Stimulated activated memory B cell treated with anti-CD40 and anti-IgM and Interleukin-4, amounts not matched to agents 10 μg/mL and 1 μg/mL and 100 μg/mL, for 72 hours (primary cell): ENCODE measurements at places on chromosomes 1 and 21.

DNA sequence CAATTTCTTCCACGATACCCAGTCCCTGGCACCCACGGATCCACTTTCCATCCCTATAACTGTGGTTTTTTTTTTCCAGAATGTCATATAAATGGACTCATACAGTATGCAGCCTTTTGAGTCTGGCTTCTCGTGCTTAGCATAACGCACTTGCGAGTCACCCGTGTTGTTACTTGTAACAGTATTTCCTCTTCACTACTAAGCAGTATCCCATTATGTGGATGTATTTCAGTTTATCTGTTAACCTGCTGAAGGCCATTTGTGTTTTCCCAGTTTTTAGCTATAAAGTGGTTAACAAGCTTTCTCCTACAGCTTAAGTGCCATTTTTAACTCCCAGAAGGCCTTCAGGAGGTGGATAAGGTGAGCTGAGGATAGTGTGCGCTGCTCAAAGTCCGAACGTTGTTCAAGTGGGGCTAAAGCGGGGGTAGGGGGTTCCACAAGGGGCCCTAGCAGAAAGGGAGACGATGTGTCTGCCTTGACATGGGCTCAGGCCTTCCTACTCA is 829 bp downstream of the ADAR start:
- no peaks in the 10 kb centered on the region for H3K27me3 ChIP-seq
- H3K4me1 ChIP-seq, result peaks cover 70% of the 10 kb centered on the region
- peak overlapping the region; percentile 92 for H3K4me3 ChIP-seq
- peak overlapping the region; percentile 95 for H3K27ac ChIP-seq
- peak; percentile 13 for ATAC-seq

GRCh38 chr1:174167265-174167803 is 8.0 kb downstream of the RABGAP1L start:
- H3K4me1 ChIP-seq, result peaks cover 87% of the 10 kb centered on the region
- H3K4me3 ChIP-seq, result no peak overlapping the region
- H3K27me3 ChIP-seq, result no peaks in the 10 kb centered on the region

DNA sequence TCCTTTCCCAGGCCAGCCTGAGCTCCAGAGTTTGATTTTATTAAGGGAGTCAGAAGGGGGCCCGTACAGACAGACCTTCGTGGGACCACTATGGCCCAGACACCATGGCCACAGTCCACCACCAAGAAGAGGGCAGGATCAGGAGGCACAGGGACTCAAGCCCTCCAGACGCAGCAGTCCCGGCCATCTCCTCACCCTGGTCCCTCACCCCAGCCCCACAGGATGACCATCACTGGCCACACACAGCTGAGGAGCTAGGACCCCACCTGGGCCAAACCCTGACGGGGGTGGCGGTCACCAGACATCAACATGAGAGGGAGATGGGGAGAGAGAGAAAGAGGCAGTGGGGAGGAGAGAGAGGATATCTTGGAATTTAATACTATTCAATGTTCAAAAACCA is 29.2 kb upstream of the AGPAT3 start:
- ATAC-seq, result no peak
- H3K4me3 ChIP-seq, result no peak overlapping the region
- H3K36me3 ChIP-seq, result no peaks in the 10 kb centered on the region
- peaks cover 10% of the 10 kb centered on the region for H3K4me1 ChIP-seq

- H3K27ac ChIP-seq, result no peak overlapping the region
- no peak for ATAC-seq
- no peaks in the 10 kb centered on the region for H3K36me3 ChIP-seq
- no peak overlapping the region for H3K4me3 ChIP-seq
These were observed 30.2 kb upstream of the VPS26C start for GRCh38 chr21:37297364-37297763.

- H3K4me3 ChIP-seq, result no peak overlapping the region
- H3K27ac ChIP-seq, result no peak overlapping the region
- H3K4me1 ChIP-seq, result no peaks in the 10 kb centered on the region
These were observed 98.4 kb downstream of the FNBP1L start for GRCh38 chr1:93546162-93546863.

DNA sequence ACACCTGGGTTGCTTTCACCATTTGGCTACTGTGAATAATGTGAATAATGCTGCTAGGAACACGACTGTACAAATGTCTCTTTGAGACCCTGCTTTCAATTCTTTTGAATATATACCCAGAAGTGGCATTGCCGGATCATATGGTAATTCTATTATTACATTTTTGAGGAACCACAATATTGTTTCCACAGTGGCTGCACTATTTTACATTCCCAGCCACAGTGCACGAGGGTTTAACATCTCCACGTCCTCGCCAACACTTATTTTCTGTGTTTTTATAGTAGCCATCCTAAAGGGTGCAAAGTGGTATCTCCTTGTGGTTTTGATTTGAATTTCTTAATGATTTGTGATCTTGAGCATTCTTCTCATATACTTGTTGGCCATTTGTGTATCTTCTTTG is 15.7 kb downstream of the FHAD1 start:
- H3K36me3 ChIP-seq, result no peaks in the 10 kb centered on the region
- H3K4me3 ChIP-seq, result no peak overlapping the region
- no peak overlapping the region for H3K27ac ChIP-seq
- peaks cover 19% of the 10 kb centered on the region for H3K4me1 ChIP-seq
- peaks cover 69% of the 10 kb centered on the region for H3K27me3 ChIP-seq

DNA sequence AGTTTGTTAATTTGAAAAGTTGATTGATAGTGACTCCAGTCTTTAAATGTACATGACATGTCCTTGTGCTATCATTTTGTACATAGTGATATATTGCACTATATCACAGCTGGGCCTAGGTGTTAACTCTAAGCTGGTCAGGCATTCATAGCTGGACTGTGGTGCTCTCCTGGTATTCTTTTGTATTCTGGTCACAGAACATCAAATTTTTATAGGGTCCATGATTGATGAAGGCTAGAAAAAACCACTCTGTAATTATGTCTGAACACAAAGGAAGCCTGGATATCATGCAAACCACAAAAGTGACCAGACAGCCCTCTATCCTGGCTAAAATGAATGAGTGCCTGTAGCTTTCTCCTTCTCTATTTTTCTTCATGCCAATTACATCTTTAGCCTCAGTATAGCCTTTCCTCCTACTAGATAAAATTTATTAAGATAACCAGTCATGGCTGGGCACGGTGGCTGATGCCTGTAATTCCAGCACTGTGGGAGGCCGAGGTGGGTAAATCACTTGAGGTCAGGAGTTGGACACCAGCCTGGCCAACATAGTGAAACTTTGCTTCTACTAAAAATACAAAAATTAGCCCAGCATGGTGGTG is 134.9 kb upstream of the B3GALT2 start:
- H3K27ac ChIP-seq, result no peak overlapping the region
- no peaks in the 10 kb centered on the region for H3K27me3 ChIP-seq
- H3K4me1 ChIP-seq, result no peaks in the 10 kb centered on the region
- no peak for ATAC-seq

- ATAC-seq, result no peak
- no peak overlapping the region for H3K27ac ChIP-seq
- no peaks in the 10 kb centered on the region for H3K36me3 ChIP-seq
- no peaks in the 10 kb centered on the region for H3K4me1 ChIP-seq
- no peaks in the 10 kb centered on the region for H3K27me3 ChIP-seq
- H3K4me3 ChIP-seq, result no peak overlapping the region
These were observed 236.7 kb upstream of the PROX1 start for GRCh38 chr1:213751064-213751397.

DNA sequence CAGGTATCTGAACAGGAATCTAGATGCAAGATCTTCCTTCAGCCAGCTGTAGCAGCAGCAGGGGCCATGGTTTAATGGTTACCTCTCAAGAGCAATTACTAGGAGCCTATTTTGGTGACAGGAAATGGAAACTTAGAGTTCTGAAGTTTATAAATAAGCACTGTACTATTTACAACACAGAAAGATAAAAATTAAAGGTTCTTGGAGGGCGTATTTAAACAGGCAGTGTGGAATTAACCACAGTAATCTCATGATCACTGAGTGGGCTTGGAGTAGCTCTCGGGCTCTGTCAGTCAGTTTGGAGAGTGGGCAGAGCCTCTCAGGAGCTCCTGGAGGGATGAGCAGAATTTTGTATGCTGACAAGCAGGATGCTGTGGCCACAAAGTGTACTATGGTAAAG is 10.2 kb upstream of the FCRL5 start:
- peak; percentile 34 for ATAC-seq
- no peaks in the 10 kb centered on the region for H3K27me3 ChIP-seq
- peak overlapping the region; percentile 64 for H3K27ac ChIP-seq
- H3K4me1 ChIP-seq, result peaks cover 66% of the 10 kb centered on the region
- H3K36me3 ChIP-seq, result no peaks in the 10 kb centered on the region

GRCh38 chr1:82065916-82066315 is 265.2 kb downstream of the ADGRL2 start:
- no peaks in the 10 kb centered on the region for H3K4me1 ChIP-seq
- no peaks in the 10 kb centered on the region for H3K36me3 ChIP-seq

DNA sequence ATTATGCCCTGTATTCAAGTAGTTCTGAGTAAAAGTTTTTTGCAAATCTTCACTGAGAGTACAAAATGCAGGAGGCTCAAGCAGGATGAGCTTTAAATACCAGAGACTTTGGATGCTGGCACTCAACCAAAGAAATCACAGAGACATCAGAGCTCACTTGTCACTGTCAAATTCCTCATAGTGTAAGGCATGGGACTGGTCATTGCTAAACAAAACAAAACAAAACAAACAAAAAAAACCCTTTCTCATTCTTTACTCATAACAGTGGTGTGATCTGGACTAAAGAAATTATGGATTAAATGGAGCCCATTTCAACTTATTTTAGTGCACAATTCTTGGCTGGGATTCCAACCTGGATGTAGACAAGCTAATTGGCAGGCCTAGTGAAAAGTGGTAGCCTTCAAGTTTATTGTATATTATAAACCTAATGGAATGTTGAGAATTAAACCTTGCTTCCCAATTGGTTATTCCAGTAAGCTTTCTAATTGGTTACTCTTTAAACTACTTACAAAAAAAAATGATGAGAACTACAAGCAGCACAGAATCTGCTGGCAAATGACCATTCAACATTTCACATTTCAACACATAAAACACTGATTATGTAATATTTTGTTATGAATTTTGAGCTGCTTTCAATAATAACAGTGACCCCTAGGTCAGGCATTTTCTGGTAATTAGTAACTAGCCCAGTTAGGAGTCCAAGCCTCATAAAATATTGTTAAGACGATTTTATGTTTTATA is 30.6 kb upstream of the NEK7 start:
- H3K27ac ChIP-seq, result no peak overlapping the region
- H3K4me1 ChIP-seq, result peaks cover 11% of the 10 kb centered on the region
- H3K36me3 ChIP-seq, result no peaks in the 10 kb centered on the region
- no peaks in the 10 kb centered on the region for H3K27me3 ChIP-seq

DNA sequence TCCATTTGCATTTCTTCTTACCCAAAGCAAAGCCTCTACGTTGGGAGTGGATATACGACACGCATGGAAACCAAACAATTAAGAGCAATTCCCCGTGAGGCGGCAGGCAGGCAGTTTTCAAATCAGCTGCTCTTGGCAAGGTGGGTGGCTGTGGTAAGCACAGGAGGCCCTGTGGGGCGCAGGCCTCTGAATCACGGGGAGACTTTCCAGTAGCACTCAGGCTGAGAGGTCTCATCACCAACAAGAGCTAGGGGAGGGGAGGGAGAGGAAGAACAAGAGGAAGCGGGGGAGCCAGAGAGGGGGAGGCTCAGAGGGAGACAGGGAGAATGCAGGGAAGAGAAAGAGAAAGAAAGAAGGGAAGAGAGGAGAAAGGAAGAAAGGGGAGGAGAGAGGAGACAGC is 56.4 kb downstream of the MT1HL1 start:
- ATAC-seq, result no peak
- H3K27me3 ChIP-seq, result no peaks in the 10 kb centered on the region
- no peaks in the 10 kb centered on the region for H3K4me1 ChIP-seq

- H3K4me1 ChIP-seq, result peaks cover 12% of the 10 kb centered on the region
- H3K27me3 ChIP-seq, result no peaks in the 10 kb centered on the region
- no peak for ATAC-seq
These were observed 28.5 kb downstream of the RNF115 start for GRCh38 chr1:145795257-145795881.

GRCh38 chr21:43869486-43870325 is 4.7 kb downstream of the AGPAT3 start:
- peaks cover 55% of the 10 kb centered on the region for H3K4me1 ChIP-seq
- H3K36me3 ChIP-seq, result peaks cover 51% of the 10 kb centered on the region
- H3K4me3 ChIP-seq, result no peak overlapping the region
- no peak for ATAC-seq
- no peak overlapping the region for H3K27ac ChIP-seq

DNA sequence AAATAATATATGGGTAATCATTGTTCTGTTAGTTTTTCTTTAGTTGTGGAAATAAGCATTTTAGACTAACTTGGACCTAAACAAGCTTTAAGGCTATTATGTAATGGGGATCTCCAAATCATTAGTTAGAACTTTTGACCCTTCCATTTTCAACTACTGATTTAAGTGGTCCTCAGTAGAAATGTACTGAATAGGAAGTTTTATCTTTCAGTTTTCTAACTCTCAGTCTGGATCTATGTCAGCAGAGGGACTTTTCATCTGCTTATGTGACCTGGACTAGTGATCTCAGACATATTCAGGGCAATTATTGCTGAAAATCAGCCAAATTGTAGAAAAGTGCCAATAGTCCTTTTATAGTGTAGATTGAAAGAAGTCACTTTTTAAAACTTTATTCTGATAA is 56.0 kb downstream of the SASS6 start:
- peak; percentile 51 for ATAC-seq
- H3K4me1 ChIP-seq, result peaks cover 4% of the 10 kb centered on the region
- H3K36me3 ChIP-seq, result peaks cover 57% of the 10 kb centered on the region
- H3K4me3 ChIP-seq, result no peak overlapping the region

- ATAC-seq, result peak; percentile 25
- no peak overlapping the region for H3K27ac ChIP-seq
- H3K4me1 ChIP-seq, result peaks cover 14% of the 10 kb centered on the region
- H3K27me3 ChIP-seq, result no peaks in the 10 kb centered on the region
- no peak overlapping the region for H3K4me3 ChIP-seq
These were observed 25.3 kb downstream of the NADK start for GRCh38 chr1:1752636-1753606.

GRCh38 chr1:155000411-155000725 is 2.2 kb upstream of the ZBTB7B start:
- H3K4me3 ChIP-seq, result peak overlapping the region; percentile 95
- H3K36me3 ChIP-seq, result no peaks in the 10 kb centered on the region
- H3K27ac ChIP-seq, result peak overlapping the region; percentile 84
- peaks cover 60% of the 10 kb centered on the region for H3K4me1 ChIP-seq
- no peak for ATAC-seq
- H3K27me3 ChIP-seq, result no peaks in the 10 kb centered on the region

DNA sequence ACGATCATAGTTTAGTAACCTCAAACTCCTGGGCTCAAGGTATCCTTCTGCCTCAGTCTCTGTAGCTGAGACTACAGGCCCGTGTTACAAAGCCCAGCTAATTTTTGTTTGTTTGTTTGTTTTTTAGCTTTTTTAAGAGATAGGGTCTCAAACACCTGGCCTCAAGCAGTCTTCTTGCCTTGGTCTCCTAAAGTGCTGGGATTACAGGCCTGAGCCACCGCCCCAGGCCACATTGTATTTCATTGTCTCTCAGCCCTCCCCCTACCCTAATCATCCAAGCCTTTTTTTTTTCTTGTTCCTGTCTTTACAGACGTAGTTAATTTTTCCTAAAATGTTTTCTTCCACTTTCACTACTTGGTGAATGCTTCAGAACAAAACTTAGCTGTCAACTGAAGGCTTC is 5.4 kb downstream of the CDC7 start:
- H3K36me3 ChIP-seq, result peaks cover 23% of the 10 kb centered on the region
- H3K27me3 ChIP-seq, result no peaks in the 10 kb centered on the region
- no peak overlapping the region for H3K4me3 ChIP-seq

- no peak overlapping the region for H3K27ac ChIP-seq
- H3K4me3 ChIP-seq, result no peak overlapping the region
- no peaks in the 10 kb centered on the region for H3K36me3 ChIP-seq
- H3K4me1 ChIP-seq, result no peaks in the 10 kb centered on the region
- ATAC-seq, result no peak
These were observed 38.9 kb upstream of the UTS2 start for GRCh38 chr1:7891804-7892203.
